ENCODE measurements at places on chromosomes 5 and 9.

- DNase-seq, result no peak
Measured at GRCh38 chr5:172730981-172731679, 39.9 kb downstream of the DUSP1 start.

DNA sequence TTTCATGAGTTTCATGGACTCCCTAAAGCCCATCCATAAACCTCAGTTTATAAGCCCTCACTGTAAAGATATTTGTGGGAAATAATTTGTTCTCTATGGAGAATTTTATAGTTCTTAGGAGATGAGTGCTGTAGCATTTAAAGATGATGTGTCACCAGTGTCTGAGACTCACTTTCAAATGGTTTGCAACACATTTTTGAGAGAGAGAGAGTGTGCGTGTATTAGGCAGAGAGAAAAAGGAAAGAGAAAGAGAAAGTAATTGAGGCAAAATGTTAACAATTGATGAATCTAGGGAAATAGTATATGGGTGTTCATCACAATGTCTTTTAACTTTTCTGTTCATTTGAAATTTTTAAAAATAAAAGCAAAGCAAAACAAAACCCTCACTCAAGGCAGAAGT is 479.0 kb downstream of the ZSWIM6 start:
- no peak for DNase-seq

DNA sequence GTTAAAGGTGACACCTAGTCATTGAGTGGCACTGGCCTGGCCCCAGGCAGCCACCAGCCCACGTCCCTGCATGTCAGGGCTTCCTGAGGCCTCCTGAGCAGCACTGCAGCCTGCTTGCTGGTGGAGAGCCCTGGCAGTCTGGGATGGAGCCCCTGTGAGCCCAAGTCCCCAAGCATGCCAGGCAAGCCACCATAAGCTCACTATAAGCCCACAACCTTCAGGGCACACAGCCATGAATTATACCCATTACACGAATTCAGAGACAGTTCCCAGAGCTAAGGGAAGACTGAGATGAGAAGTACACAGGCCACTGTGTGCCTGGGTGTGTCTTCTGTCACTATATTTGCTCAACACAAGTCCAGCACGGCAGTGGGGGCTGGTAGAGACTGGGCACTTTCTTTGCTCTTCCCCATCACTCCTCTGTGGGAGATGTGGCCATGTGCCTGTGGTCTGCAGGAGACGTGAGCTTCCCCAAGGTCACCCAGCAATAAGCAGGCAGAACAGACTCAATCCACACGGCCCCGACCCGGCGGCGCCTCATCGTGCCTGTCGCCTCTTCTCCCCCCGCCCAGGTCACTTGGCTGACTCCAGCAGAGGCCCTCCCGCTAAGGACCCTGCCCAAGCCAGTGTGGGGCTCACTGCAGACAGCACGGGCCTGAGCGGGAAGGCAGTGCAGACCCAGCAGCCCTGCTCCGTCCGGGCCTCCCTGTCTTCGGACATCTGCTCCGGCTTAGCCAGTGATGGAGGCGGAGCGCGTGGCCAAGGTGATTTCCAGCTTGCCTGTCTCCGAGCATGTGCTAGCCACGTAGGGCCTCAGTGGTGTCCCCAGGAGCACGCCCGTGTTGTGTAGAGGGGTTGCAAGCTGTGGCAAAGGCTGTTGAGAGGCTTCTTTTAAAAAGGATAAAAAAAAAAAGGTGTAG is 114.8 kb downstream of the WNK2 start:
- DNase-seq, result peak; percentile 42

DNA sequence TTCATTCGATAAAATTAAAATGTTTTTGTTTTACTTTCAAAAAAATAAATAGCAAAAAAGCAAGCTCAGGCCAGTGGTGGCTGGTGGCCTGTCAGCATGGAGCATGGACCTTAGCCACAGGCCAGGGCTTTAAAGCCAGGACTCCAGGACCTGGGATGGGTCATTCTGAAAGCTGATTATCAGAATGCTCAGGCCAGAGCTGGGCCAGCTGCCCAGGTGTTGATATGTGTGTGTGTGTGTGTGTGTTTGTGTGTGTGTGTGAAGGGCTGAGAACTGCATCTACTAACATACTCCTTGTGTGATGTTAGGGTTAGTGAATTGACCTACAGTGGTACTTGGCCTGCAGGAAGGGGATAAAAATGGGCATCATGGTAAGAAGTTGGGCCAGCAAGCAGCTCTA is 21.5 kb downstream of the PALM2AKAP2 start:
- DNase-seq, result no peak

GRCh38 chr5:156920042-156920860 is 42.8 kb downstream of the TIMD4 start:
- no peak for DNase-seq
